ENCODE measurements at places on chromosomes 13 and 19.

GRCh38 chr13:45816427-45816826, 35.1 kb downstream of the SIAH3 start:
- H3K36me3 ChIP-seq, result no peaks in the 10 kb centered on the region
- DNase-seq, result no peak
- H3K4me1 ChIP-seq, result no peaks in the 10 kb centered on the region

GRCh38 chr13:26255691-26256277, 1.9 kb downstream of the CDK8 start:
- H3K36me3 ChIP-seq, result no peaks in the 10 kb centered on the region
- no peak overlapping the region for H3K27ac ChIP-seq
- H3K27me3 ChIP-seq, result no peaks in the 10 kb centered on the region
- no peak overlapping the region for H3K4me3 ChIP-seq
- H3K4me1 ChIP-seq, result peaks cover 14% of the 10 kb centered on the region

DNA sequence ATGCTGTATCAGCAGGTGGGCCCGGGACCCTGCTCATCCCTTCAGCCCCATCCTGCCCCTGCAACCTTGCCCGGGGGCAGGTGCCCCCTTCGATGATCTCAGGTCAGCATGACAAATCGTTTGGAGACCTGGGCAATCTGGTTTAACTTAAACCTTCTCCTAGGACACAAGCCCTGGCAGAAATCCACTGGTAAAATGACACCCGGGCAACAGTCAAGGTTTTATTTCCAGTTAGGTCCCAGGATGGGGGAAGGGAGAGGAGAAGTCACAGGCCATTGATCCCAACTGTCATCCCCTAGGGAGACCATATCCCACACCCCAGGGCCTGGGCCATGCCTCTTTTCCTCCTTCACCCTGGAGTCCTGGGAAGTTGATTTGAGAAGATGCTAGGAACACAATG, 1.8 kb upstream of the PLIN5 start:
- no peak overlapping the region for H3K4me3 ChIP-seq
- peaks cover 14% of the 10 kb centered on the region for H3K4me1 ChIP-seq
- no peaks in the 10 kb centered on the region for H3K27me3 ChIP-seq
- no peaks in the 10 kb centered on the region for H3K36me3 ChIP-seq

DNA sequence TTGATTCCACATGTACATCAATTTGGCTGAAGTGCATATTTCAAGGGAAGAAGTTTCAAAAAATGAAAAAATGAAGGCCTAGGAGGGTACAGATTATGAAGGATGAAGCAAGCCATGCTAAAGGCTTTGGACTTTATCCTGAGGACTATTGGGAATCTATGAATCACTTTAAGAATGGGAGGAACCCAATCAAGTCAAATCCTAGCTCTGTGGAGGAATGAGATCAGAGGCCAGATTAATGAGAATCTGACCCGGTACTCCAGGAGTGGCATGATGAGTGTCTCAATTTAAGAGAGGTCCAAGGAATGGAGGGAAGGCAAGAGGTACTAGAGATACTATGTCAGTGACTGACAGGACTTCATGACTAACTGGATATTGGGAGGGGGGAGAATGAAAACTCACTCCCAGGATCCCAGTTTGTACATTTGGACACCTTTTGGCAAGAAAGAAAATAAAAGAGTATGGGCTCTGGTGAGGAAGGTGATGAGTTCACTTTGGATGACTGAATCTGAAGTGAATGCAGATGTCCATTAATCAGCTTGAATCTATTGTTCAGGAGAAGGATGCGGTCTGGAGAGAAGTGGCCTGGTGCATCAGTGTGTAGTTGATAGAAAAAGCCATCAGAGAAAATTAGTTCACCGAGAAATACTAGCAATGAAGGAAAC, 349.0 kb downstream of the EFNB2 start:
- H3K36me3 ChIP-seq, result no peaks in the 10 kb centered on the region
- no peak for DNase-seq
- H3K27me3 ChIP-seq, result no peaks in the 10 kb centered on the region
- no peaks in the 10 kb centered on the region for H3K4me1 ChIP-seq

- DNase-seq, result no peak
- H3K27me3 ChIP-seq, result no peaks in the 10 kb centered on the region
- H3K4me1 ChIP-seq, result no peaks in the 10 kb centered on the region
- H3K4me3 ChIP-seq, result no peak overlapping the region
Observed at GRCh38 chr13:49561062-49561410, 24.3 kb downstream of the RCBTB1 start.

DNA sequence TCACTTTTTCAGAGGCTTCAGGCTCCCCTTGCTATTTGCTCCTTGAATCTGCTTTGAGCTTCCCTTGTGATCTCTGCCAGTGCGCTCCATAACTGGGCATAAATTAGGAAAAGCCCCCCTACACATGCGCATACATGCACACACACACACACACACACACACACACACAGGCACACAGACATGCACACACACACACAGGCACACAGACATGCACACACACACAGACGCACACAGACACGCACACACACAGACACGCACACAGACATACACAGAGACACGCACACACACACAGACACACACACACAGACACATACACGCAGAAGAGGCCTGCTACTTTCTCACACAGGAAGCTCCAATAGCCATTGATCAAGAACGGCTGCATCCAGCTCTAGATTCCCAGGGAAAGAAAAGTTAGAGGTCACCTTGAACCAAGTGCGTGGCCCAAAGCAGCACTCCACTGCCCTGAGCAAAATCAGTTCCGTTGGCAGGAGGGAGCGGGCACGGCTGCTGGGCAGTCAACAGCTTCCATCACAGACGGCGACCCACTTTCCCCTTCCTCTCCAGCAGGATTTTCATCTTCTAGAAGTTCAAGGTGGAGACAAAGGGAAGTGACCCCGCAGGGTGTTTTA, 145.6 kb downstream of the DPF1 start:
- DNase-seq, result no peak
- H3K4me1 ChIP-seq, result no peaks in the 10 kb centered on the region
- H3K27me3 ChIP-seq, result no peaks in the 10 kb centered on the region
- no peak overlapping the region for H3K27ac ChIP-seq

GRCh38 chr13:113348591-113348990, 15.3 kb downstream of the GRTP1 start:
- no peaks in the 10 kb centered on the region for H3K27me3 ChIP-seq
- H3K4me1 ChIP-seq, result no peaks in the 10 kb centered on the region
- H3K36me3 ChIP-seq, result peaks cover 6% of the 10 kb centered on the region
- no peak overlapping the region for H3K4me3 ChIP-seq
- DNase-seq, result no peak
- H3K27ac ChIP-seq, result no peak overlapping the region

DNA sequence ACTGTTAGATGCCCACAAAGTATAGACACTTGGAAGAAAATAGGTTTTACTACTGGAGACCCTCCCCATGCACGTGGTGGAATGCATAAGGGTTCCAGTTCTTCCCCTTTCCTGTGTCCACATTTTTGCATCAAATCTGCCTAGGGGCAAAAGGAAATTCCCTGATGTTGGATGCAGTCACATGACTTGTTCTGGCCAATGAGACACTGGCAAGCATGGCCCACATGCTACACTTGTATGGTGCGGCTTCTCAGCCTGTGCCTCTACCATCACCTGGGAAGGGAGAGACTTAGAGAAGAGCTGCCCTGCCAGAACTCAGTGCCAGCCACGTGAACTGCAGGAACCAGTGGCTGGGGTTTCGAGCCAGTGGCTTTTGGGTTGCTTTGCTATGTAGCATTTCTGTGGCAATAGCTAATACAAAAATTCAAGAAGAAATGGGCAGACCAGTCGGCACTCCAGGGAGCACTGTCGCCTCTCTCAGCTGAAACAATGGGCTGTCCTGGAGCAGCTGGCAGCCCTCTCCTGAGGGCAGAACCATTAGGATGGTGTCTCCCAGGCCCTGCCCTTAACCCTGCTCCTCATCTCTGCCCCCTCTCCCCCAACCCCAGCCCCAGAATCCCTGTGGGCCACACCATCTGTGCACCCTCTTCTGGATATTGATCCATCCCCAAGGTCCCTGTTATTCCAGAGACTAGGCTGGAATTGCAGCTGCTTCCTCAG, 634.0 kb downstream of the UQCRFS1 start:
- no peak overlapping the region for H3K27ac ChIP-seq
- H3K36me3 ChIP-seq, result no peaks in the 10 kb centered on the region
- H3K4me1 ChIP-seq, result no peaks in the 10 kb centered on the region
- DNase-seq, result no peak
- no peak overlapping the region for H3K4me3 ChIP-seq
- no peaks in the 10 kb centered on the region for H3K27me3 ChIP-seq

GRCh38 chr19:41541990-41542584, 33.9 kb upstream of the CEACAM21 start:
- no peak overlapping the region for H3K4me3 ChIP-seq
- DNase-seq, result peak; percentile 38
- H3K4me1 ChIP-seq, result peaks cover 7% of the 10 kb centered on the region
- H3K36me3 ChIP-seq, result no peaks in the 10 kb centered on the region

- DNase-seq, result no peak
- H3K27ac ChIP-seq, result no peak overlapping the region
- H3K4me1 ChIP-seq, result no peaks in the 10 kb centered on the region
- no peaks in the 10 kb centered on the region for H3K36me3 ChIP-seq
- no peaks in the 10 kb centered on the region for H3K27me3 ChIP-seq
Observed at GRCh38 chr13:104281910-104282309, 1215.7 kb upstream of the SLC10A2 start.

DNA sequence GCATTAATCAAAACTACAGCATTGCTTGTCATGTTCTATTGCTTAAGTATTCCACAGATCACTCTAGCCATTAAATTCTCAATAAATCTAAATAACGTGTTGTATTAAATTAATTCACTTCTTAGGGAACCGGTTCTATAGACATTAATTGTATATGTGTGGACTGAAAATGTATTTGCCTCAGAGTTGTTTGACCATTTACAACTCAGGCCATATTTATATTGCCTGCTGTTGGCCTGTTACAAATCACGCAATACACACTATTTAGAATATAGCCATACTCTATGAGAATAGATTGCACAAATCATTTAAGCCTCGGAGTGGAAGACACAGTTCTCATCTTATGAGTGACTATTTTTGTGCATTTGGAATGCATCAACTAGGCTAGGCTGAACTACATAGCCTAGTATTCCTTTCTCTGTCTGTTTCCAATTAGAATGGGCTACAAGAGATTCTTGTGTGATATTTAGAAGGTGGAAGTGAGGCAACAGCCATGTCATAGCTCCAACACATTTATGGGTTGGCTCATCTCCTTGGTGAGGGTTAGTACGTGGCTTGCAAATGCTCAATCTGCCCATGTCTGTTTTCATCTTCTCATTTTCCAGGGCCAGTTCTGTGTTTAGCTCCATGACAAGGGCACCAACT, 1116.1 kb downstream of the PCDH9 start:
- H3K4me1 ChIP-seq, result no peaks in the 10 kb centered on the region
- H3K27ac ChIP-seq, result no peak overlapping the region
- no peaks in the 10 kb centered on the region for H3K36me3 ChIP-seq
- no peak overlapping the region for H3K4me3 ChIP-seq
- H3K27me3 ChIP-seq, result no peaks in the 10 kb centered on the region

DNA sequence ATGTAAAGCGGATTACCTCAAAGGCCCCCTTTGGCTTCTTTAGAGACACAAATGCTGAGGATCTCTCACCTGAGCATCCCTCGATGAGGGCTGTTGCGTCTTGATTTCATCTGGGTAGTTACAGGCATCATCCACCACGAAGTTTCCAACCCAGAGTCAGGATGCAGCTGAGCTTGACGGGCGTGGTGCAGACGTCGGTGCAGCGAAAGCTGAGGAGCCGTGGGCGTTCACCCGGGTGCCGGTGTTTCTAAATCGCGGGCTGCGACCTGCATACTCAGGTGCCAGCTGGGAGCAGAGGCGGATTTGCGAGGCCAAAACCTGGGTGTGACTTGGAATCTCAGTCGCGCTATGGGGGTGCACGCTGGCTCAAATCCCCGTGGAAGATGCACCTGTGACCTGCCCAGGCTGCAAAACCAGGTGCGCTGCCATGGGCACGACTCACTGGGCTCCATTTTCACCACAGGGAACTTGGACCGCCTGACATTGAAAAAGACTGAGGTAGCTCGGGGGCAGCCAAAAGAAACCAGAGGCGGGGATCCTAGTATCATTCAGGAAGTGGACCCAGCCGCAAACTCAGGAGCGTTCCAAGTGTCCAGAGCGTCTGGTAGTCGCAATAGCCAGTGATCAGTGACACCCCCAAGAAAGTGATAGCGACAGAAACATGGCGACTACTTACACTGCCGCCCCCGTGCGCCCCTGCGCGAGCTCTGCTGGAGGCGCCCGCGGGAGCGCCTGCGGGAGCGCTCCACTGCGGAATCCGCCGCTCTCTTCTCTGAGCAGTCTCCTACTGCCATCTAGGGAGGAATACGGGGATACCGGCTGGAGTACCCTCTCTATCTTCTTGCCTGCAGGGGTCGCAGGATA, 36.4 kb upstream of the IGFL4 start:
- H3K36me3 ChIP-seq, result no peaks in the 10 kb centered on the region
- H3K4me1 ChIP-seq, result no peaks in the 10 kb centered on the region
- peaks cover 50% of the 10 kb centered on the region for H3K27me3 ChIP-seq
- DNase-seq, result peak; percentile 26
- no peak overlapping the region for H3K27ac ChIP-seq
- peak overlapping the region; percentile 18 for H3K4me3 ChIP-seq

DNA sequence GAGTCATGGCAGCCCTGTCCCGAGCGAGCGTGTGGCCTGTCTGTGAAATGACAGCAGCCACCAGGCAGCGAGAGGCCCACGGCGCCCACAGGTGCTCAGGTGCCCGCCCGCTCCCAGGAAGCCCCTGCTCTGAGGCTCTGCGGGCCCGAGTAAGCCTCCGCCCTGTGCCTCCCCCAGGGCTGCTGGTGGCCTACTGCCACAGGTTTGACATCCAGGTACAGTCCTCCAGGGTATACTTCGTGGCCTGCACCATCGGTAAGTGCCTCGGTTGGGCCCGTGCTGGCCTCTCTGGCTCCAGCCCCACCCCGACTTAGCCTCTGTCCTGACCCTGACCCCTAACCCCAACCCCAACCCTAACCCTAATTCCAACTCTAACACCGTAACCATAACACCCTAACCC, 15.0 kb upstream of the TMPRSS9 start:
- no peak for DNase-seq
- no peak overlapping the region for H3K27ac ChIP-seq
- peaks cover 12% of the 10 kb centered on the region for H3K4me1 ChIP-seq

DNA sequence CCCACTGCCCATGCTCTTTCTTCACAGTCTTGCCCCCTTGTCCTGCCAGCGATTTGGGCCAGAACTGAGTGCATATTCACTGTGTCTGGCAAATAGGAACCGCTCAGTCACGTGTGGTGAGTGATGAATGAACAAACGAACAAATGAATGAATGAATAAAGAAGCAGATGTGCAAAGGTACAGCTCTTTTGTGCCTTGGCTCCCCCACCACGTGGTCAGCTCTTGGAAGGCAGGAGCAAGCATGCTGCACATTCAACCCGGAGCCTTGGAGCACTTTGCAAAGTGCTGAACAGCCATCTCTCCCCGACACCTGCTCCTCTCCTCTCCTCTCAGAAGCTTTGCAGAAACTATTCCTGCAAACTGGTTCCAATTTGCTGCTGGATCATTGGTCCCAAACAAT, 52.4 kb downstream of the LATS2 start:
- no peaks in the 10 kb centered on the region for H3K36me3 ChIP-seq
- H3K27ac ChIP-seq, result no peak overlapping the region
- no peaks in the 10 kb centered on the region for H3K4me1 ChIP-seq
- H3K4me3 ChIP-seq, result no peak overlapping the region
- no peaks in the 10 kb centered on the region for H3K27me3 ChIP-seq
- no peak for DNase-seq
